ENCODE measurements at places on chromosomes 4 and X. TPM values are rescaled to one million over a fixed set of nuclear protein-coding genes. Genes with fewer than 3 reads are reported as not detected.

The NFKB1 gene
- 29.0 TPM for total RNA-seq

The MAGEA4 gene
- not detected for total RNA-seq

The MND1 gene
- 9.4 TPM for total RNA-seq

GRCh38 chrX:114162068-114162735 is 421.7 kb upstream of the HTR2C start:
- no peak for DNase-seq

GRCh38 chr4:70559211-70559830 is 32.7 kb upstream of the AMBN start:
- DNase-seq: peak; percentile 24

GRCh38 chr4:20384456-20384855 is 132.8 kb downstream of the SLIT2 start:
- DNase-seq: no peak

DNA sequence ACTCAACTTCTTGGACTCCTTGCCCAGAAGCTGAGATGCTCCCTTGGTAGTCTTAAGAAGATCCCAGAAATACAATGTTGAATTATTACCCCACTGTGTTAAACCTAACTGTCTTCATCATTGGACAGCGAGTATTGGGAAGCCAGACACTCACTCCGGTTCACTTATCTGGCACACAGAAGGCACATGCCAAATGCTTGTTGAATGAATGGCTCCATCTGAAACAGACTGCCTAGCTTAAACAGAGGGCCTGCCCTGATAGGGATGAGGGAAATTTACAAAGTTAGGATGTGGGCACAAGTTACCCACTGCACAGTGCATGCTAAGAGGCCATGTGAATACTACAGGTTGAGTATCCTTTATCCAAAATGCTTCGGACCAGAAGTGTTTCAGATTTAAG is 79.3 kb downstream of the RASL11B start:
- DNase-seq: no peak

DNA sequence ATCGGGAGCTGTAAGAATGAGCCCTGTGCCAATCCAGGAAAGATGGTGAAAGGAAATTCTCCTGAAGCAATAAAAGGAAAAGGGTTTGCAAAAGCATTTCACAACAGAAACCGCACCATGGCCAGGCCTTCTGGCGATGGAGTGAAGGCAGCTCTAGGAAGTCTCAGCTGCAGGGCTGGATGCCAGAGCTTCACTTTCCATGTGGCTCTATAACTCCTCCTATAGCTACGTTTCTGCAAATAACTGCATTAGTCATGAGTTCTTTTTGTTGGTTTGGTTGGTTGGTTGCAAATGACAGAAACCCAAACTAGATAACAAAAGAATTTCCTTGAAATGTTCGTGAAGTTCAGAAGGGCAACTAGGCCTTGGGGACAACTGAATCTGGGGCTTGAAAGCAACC is 84.6 kb downstream of the RELL1 start:
- no peak for DNase-seq

- no peak for DNase-seq
Measured at GRCh38 chrX:123647244-123647643, 85.6 kb downstream of the THOC2 start.

- DNase-seq: no peak
Measured at GRCh38 chr4:11426003-11426402, 2.7 kb downstream of the HS3ST1 start.

DNA sequence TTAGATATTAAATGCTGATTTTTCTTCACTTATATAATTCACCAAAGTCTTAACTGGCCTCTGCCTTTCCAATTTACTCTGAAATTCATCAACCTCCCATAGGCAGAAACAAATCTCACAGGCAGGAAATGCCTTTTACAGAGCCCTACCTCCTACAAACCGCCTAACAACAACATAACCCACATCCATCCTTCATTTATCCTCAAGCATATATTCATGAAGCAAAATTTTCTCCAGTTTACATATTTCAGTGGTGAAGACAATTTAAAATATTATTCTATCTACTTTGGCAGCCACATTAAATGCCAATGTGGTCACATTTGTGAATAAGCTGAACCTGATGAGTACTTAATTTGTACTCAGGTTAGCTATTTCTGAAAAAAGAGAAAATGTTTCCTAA is 30.3 kb downstream of the SEPSECS start:
- DNase-seq: no peak

DNA sequence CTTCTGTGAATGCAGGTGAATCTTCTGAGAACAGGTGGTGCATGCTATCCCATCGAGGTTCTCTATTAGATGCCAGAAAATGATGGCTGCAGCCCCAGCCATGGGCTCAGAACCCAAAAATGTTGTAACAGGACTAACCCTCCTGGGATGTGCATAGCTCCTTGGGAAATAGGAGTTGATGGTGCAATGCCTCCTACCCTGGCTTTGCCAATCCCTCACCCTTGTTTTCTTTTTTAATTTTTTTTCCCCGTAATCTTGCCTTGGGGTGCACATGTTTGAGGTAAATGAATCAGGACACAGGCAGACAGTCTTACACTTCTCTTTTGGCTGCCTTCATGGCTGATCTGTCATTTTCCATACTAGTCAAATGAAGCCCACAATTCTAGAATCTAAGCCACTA is 96.6 kb downstream of the KIT start:
- no peak for DNase-seq

DNA sequence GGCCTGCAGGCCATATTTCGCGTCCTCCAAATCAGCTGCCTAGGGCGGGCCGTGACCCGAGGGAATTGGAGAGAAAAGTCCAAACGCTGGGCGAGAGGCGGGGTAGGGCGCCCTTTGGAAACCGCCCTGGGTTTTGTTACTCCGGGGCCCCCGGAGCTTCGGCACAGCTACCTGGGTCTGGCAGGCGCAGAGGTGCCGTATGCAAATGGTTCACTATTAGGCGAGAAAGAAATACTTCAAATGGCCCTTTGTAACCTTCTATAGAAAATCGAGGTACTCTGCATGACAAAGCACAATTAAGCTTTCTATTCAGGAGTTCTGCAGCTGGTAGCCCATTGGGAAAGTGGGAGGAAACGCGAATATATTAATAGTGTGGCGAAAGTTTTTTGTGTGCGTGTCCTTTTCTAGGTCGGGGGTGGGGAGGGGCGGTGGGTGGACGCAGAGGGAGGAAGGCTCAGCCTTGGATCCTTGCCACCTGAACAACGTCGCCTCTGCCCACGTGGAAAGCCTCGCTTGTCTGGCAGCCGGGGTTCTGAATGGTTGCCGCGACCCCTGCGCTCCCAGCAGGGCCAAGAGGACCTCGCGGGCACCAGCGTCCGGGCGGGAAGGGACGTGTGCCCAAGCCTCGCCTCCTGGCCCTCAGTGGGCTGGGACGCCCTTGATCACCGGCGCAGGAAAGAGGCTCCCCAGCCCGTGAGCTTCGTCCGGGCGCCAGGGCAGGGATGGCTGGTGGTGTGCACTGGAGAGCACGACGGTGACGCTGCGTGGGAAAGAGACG is 9.5 kb downstream of the GSX2 start:
- DNase-seq: no peak

DNA sequence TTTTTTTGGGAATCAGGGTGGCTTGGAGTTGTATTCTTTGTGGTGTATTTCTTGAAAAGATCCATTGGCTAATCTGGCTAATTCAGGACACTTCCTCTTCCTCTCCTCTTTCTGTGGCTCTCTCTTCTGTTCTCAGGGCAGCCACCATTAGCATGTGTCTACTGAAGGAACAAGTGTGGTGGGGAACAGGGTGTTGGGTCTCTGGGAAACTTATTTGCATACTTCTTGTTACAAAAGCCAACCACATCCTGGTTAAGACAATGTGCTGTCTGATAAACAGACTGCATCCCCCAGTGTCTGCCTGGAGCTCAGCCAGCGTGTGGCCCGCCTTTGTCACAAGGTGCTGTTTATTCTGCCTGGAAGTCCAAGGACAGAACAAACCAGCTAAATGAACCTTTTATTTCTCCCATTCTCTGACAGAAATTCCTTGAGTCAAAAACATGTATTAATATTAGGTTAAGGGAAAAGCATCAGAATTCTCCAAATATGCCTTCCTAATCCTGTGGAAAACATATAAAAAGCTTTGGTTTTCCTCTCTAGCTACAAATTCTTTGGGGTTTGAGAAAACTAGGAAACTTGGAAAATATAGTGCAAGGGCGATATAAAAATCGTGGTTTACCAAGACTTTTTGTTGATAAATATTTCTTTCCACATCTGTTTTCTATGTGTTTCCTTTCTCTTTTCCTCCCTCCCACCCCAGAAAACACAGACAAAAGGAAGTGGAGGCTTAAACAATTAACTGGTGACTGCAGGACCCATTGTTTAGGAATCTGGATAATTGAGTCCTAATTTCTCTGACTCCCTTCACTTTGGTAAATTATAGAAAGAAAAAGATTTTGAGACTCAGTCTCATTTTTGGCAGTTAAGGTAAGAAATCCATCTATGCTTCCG is 203.6 kb downstream of the SPRY1 start:
- DNase-seq: no peak

DNA sequence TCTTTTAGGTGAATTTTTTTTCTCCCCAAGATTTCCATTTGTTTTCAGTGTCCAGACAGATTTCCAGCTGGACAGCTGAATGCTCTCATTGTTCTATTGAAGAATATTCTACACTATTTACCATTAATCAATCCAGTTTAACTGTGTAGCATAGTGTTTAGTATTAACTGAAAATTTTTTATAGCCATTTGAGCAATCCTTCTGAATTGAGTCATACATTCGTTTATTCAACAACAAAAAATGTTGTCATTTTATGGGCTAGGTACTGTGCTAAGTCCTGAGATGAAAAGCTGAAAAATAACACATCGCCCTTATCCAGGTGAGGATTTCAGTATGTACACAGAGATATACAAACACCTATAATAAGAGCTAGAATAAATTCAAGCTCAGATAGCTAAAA is 223.3 kb downstream of the COL25A1 start:
- DNase-seq: no peak

DNA sequence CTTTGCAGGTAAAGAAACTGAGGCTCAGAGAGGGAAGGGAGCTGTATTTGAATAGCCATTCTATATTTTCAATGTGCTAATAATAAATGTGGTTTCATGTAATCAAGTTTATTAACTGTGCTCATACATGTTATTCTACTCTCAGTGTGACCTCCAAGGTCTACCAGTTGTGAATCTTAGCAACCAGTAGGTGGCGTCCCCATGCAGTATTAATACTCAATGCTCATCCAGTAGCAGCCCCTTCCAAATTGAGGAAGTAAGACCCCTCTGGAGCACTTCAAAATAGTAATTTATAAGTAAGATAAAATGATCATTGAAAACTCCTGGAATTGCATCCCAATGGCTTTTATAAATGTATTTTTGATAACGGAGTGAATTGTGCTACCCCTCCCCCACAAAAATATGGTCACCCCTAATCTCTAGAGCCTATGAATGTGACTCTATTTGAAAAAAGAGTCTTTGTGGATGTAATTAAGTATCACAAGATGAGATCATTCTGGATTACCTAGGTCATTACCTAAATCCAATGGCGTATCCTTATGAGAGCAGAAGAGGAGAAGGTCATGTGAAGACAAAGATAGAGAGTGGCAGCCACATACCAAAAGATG is 20.4 kb upstream of the SEPSECS start:
- DNase-seq: no peak
